PC-3 (cell line): ENCODE measurements at places on chromosomes 6 and 20. TPM values are rescaled to one million over a fixed set of nuclear protein-coding genes. Genes with fewer than 3 reads are reported as not detected.

RBBP8NL gene
- 9.3 and 9.4 TPM in 2 replicates for total RNA-seq

PRKN gene
- not detected in 2 replicates for total RNA-seq

- no peak for DNase-seq
These were observed 380.2 kb upstream of the MMS22L start for GRCh38 chr6:97663252-97663651.

DNA sequence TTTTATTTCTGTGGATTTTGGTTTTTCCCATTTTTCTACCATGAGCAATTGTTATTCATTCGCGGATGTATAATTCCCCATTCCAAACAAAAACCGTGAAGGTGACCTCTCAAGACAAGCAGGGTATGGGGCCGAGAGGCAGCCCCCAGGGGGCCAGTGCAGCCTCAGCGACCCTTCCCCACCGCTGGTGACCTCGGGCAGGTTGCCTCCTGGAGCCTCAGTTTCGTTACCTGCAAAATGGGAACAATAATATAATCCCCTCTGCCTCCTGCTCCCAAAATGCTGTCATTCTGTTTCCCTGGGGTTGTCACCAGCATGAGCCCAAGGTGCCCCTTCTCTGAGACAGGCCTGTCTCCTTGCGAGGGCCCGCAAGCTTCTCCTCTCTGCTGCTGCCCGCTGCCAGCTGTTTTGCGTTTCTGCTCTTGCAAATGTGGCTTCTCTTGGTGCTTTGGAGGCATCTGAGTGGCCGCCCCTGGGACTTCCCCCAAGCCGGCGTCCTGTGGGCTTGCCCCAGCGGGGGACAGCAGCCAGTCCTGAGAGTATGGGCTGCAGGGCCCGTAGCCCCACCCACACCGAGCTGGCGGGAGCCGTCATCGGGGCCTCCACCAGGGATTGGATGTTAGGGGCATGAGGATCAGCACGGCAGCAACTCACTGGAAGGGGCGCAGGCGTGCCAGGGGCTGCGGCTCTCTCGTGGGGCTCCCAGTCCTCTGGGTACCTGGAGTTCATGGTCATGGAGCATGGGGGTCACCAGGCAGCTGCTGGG lies 161.9 kb downstream of the TAF4 start:
- DNase-seq, result no peak

DNA sequence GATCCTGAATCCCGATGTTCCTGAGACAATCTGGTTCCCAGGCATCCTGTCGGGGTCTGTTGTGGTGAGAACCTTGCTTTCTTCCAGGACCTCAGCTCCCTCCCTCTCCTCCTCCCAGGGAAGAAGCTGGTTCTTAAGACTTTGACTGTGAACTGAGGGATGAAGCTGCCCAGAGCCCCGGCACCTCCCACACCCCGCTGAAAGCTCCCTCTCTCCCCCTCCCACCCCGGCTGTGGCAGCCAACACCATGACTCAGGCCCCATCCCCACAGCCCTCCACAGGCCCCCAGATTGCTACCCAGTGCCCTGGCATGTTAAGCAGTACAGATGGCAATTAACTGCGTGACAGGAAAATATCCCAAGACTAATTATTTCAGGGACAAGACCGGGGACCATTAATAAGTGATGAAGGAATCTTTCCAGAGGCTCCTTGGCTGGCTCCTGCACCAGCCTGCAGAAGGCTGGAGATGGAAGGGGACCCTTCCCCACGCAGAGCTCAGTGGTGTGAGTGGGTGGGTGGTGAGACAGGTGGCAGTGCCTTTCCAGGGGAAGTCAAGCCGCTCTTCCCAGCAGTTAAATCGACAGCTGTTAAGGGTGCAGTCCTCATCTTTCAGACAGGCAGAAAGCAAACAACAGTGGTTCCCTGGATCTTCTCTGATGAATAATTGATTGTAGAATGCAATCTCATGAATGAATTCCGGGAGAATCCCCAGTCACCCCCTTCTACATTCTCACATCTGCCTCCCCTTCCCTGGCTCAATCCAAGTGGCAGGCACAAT lies 237.9 kb downstream of the LRFN2 start:
- no peak for DNase-seq

- DNase-seq, result no peak
These were observed 68.8 kb downstream of the CDS2 start for GRCh38 chr20:5195655-5196054.
